ENCODE measurements at places on chromosomes 3 and 15.
A peak's percentile ranks its signal among the peaks of the same experiment; 100 is the strongest.

GRCh38 chr15:83299462-83299861, 15.0 kb upstream of the BNC1 start:
- no peak for DNase-seq

DNA sequence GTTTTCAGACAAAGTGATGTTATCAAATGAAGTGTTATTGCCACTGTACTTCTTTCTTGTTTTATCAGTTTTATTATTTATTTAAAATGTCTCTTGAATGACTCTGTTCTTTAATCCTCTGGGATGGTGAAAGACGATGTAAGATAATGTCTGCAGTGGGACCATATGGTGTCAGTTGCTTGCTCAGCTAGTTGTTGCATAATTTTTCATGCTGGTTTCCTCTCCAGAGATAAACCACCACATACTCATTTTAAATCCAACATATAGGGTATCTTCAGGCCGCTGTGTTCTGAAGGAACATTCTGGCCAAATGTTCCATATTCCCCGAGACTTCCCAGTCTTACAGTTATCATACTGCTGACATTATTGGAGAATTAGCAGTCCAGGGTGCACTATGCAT, 75.9 kb downstream of the GABRG3 start:
- DNase-seq: no peak

- no peak for DNase-seq
These were observed 61.8 kb downstream of the MBNL1 start for GRCh38 chr3:152330559-152330958.

- DNase-seq: peak; percentile 43
These were observed at the start of gene PLSCR4 for GRCh38 chr3:146250449-146251382. Gene PLSCR4, minus strand, starts transcription at chr3:146251105. Its CDS starts 29,034 bp downstream, at chr3:146222071.

GRCh38 chr3:52620580-52620979, 65.1 kb downstream of the PBRM1 start:
- DNase-seq: no peak

- DNase-seq: peak; percentile 51
These were observed 185.7 kb upstream of the THRB start for GRCh38 chr3:24680214-24680967.

DNA sequence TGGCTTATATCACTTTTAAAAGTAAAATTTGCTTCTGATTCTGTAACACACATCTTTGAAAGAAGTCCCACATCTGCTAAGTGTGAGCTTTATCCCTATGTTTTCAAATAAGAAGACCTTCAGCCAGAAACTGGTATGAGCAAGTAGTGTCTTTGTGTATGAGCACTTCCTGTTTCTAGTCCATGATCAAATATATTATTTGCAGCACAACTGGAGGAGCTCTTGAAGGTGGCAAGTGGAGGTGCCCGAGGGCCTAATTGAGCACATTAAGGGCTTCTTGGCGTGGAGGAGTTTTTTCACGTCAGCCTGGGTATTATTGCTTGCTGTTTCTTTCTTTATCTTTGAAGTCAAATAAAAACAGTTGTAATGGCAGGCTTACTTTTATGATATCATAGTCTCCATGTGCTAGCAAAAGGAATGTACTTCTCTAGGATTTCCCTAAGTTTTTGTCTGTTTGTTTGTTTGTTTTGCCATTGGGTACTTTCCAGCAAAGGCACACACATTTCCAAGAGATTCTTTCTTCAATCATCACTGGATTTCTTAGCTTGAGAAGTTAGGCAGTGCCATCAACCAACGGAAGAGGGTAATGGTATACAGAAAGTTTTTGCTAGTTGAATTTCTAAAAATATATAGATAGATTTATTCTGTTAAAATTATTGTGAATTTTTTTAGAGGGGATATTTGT, 68.1 kb downstream of the MEIS2 start:
- DNase-seq: no peak

GRCh38 chr15:71734709-71735384, 75.5 kb upstream of the NR2E3 start:
- DNase-seq: no peak

- DNase-seq: peak; percentile 22
These were observed 77.8 kb downstream of the IL20RB start for GRCh38 chr3:137035631-137036030.

GRCh38 chr3:58999134-58999773, 50.6 kb downstream of the CFAP20DC start:
- no peak for DNase-seq

DNA sequence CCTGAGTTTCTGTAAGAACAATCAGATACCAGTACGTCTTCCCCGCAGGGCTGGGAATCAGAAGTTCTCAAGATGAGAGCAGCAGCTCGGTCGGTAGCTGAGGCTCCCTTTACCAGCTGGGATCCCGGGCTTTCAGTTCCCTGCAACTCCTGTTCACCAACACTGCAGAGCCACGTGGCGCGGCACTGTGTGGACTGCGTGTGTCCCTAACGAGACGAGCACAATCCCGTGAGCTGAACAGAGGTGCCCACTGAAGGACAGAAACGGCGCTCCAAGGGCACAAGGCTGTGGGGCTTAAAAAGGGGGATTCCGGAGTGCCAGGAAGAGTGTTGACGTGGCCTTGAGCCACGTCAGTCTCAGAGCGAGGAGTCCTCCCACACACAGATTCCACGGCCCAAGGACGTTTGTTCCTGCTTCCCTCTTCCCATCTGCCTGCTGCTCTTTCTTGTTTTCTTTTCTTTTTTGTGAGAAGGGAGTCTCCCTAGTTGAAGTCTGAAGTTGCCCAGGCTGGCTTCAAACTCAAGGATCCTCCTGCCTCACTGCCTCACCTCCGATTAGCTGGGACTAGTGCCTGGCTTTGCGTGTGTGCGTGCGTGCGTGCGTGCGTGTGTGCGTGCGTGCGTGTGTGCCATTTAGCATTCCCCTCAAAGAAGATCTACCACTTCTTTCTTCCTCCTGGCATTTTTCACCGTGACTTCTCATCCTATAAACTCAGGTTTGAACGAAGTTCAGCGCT, 37.1 kb upstream of the RPL35A start:
- DNase-seq: peak; percentile 3

DNA sequence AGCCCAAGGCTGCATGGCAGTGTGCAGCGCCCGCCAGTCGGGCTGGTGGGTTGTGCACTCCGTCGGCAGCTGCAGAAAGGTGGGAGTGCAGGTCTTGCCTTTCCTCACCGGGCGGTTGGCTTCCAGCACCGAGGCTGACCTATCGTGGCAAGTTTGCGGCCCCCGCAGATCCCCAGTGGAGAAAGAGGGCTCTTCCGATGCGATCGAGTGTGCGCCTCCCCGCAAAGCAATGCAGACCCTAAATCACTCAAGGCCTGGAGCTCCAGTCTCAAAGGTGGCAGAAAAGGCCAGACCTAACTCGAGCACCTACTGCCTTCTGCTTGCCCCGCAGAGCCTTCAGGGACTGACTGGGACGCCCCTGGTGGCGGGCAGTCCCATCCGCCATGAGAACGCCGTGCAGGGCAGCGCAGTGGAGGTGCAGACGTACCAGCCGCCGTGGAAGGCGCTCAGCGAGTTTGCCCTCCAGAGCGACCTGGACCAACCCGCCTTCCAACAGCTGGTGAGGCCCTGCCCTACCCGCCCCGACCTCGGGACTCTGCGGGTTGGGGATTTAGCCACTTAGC, 4.3 kb downstream of the ISL2 start:
- no peak for DNase-seq

DNA sequence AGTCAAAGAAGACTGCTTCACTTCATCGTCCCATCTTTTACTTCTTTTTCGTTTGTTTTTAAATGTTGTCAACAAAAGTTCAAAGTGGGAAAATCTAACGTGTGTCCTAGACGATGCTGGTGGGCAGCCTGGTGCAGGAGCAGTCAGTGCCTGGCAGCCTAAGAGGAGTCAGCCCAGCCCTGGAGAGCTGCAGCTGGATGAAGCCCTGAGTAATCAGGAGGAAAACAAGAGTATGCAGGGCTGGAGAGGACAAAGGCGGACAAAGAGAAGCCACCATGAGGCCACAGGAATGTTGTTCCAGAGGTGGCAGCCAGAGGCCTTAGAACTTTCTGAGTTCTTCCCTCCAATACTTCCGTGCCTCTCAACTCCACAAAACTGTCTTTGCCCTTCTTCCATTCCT, 5.7 kb downstream of the ADAMTS17 start:
- DNase-seq: no peak

DNA sequence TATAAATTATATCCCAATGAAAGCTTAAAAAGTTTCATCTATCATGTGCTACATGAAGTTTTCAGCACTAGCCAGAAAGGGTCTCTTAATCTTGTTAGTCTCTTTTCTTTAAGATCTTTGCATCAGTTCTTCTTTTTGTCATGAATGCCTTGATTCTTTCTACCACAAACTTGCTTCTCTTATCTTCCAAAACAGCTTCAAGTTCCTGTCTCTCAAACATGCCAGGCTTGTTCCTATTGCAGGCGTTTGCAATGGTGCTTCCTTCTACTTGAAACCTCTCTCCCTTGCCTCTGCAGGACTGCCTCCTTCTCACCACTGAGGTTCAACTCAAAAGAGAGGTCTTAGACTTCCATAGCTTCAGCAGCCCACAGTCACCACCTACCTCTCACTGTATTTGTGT, 104.3 kb upstream of the FRMD4B start:
- DNase-seq: no peak

GRCh38 chr15:94259863-94260262, 28.5 kb downstream of the MCTP2 start:
- DNase-seq: no peak

DNA sequence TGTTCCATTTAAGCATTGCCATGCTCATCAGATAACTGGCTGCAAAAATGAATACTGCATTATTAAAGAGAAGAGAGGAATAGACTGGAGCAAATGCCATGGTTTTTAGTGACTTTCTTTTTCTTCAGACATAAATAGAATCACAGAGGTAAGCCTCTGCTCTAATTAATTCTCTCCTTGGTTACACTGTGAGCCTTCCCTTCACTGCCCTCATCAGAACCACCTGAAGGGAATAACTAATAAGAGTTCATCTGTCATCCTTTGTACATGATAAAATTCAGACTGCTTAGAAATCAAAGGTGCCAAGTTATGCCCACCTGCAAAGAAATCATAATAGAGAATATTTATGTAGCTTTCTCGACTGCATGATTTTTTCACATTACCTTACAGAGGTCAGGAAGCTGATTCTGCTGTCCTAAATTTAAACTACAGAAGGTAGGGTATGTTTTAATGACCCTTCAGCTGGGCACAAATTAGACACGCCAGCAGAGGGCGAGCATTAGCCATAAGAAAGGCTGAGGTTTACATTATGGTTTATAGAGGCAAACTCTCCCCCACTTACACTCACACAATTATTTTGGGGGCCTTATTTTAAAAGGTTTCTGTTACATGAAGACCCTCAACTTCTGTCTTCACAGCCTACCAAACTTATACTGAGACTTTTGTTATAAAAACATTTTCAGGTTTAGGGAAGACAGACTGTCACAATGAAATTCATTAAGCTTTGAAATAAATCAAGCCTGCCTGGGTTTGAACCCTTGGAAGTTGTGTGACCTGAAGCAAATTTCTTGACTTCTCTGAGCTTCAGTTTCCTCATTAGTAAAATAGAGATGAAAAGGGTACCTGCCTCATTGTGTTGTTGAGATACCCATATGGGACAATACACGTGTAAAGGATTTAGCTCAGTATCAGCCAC, 15.3 kb upstream of the UNC13C start:
- DNase-seq: peak; percentile 41

GRCh38 chr15:71054286-71054952, 60.9 kb upstream of the THSD4 start:
- DNase-seq: no peak

- DNase-seq: no peak
These were observed 111.0 kb upstream of the STRIT1 start for GRCh38 chr3:155404486-155404885.

- DNase-seq: no peak
These were observed 266.0 kb upstream of the STAC start for GRCh38 chr3:36114353-36114752.

DNA sequence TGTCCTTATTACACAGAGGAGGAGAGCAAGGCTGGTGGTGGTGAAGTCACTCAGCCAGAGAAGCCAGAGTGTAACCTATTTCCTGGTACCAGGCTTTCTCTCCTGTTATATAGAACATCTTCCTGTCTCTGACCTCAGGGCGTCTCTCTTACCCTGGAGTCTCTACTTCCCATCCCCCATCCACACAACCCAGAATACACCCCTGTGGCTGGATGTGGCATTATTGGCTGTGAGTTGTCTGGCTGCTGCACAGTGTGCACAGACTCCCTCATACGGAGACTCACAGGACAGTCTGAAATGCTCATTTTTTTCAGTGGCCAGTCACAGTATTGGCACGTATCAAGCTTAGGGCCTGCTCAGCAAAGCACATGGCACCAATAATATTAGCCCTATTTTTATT, 8.6 kb downstream of the PODXL2 start:
- DNase-seq: peak; percentile 51

DNA sequence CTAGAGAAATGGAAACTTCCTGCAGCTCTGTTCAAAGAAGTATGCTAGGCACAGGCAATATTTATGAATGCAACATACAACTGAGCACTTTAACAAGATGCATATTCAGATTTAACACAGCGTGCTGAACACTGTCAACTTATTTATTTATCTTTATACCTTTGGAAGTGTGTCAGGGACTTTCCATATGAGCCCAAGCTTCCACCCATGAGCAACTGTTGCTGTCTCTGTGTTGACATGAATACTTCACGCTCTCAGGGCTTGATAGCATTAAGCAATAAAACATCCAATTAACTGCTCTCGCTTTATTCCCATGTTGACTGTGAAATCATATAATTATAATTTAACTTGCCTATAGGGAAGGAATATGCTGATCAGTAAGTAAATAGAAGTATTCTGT, 116.6 kb upstream of the ROBO1 start:
- DNase-seq: no peak

DNA sequence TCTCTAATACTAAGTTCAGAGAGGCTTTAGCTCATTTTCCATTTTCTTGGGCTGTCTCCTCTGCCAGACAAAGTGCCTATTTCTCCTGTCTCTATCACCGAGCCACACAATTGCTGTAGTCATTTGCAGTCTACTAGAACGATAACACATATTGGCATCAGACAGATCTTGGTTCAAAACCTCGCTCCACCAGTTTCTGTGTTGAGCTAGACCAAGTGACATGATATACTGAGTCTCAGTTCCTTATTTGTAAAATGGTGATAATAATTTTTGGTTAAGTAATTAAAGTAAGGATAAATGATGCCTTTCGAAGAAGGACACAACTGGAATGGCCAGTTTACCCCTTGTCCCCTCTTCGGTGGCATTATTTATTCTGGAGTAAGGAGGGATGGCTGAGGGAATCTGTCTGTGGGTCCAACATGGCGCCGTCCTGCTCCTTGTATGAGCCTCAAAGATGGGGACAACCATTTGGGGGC, 398 bp upstream of the RAB7A start:
- no peak for DNase-seq

DNA sequence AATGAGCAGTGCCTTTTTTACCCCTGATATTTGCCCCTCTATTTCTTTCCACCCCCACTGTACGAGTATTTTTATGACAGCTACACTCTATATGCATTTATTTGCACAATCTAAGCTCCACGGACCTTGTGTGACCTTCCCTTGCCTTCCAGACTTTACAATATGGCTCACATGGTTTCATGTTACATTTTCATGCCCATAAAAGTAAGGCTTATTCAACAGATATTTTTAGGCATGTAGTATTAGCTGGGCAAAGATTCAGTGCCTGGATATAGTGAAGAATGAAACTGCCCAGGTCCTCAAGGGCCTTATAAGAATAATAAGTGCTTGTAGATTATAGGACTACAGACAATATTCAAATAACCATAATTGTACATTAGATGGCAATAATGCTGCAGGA, 481.9 kb upstream of the CNTN4 start:
- DNase-seq: no peak

All from brain microvascular endothelial cell (primary cell).